EL (cell line): ENCODE measurements at places on chromosomes 5 and 9.
A peak's percentile ranks its signal among the peaks of the same experiment; 100 is the strongest.

- no peak for DNase-seq
Measured at GRCh38 chr9:79885093-79885857, 313.5 kb downstream of the TLE4 start.

DNA sequence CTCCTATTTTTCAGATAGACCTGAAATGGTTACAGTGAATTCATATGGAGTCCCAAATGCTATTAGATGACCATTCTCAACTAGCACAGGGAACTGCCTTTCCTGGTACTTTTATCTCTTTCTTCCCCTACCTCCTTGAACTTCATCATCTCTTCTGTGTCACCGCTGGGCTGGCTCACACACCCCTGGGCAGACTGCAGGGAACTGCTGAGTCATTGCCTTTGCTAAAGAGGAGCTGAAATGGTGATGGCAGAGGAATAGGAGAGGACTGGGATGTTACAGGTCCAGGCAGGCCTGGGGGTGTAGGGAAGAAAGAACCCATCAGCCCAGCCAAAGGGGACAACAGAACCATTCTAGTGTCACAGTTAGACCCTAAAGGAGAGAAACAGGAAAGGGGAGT is 322.3 kb downstream of the ASTN2 start:
- DNase-seq = peak; percentile 38

- DNase-seq = peak; percentile 75
Measured at GRCh38 chr5:52915176-52915875, 73.8 kb upstream of the ITGA2 start.

GRCh38 chr5:167008705-167009104 is 1282.7 kb upstream of the WWC1 start:
- DNase-seq = no peak

GRCh38 chr5:178278358-178279023 is 45.9 kb upstream of the PHYKPL start:
- no peak for DNase-seq

- DNase-seq = peak; percentile 26
Measured at GRCh38 chr9:124611106-124611505, 103.9 kb upstream of the NR5A1 start.

- DNase-seq = peak; percentile 53
Measured at GRCh38 chr9:110217656-110218099, 9.7 kb upstream of the C9orf152 start.

DNA sequence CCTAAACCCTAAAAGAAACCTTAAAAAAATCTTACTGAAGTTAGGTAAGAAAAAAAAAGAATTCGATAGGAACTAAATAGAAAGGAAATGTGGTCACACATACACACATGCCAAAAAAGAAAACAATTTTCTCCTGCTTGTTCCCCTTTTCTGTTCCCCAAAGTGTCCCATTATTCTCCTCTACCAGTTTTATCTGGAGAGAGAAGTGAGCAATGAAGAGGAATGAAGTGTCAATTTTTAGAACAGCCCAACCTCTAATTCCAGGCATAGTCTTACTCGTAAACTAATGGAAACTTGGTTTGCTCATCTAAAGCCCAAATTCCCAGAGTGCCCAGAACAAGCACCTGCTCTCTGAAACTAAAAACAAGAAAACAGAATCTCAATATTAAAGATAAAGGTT is 26.1 kb downstream of the AP3B1 start:
- DNase-seq = no peak

DNA sequence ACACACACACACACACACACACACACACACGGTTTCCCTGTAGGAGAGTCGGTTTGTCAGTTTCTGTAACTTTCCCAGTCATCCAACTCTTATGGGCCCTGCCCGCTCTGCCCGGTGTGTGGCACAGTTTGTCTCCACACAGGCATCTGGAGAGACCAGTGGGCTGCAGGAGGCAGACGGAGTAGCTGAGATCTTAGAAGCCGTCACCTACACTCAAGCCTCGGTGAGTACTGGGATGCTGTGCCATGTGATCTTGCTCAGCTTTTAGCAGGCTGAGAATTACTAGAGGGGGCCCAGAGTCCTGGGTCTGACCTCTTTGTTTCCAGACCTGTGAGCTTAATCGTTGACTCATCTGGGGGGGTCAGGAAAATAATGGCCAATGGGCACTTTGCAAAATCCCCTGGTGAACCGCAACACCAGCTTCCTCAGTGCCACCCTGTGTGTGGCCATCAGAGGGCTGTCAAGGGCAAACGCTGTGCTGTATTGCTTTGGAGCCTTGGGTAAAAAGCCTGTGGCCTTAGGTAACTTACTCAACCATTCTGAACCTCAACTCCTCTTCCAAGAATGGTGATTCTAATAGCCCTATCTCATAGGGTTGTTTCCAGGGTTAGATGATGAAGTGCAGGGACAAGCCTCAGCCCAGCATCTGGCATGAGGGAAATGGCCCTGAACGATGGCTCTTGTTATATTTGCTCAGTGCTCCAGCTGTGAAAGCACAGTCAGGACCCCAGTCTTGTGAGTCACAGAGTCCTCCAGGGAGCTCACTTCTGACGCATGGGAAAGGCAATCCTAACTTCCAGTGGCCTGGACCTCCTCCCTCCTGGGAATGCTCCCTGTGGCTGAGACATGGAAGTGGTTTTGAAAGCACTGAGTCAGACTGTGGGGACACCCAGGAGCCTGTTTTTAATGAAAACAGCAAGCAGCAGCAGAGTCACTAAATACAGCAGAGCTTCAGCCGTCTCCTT is 45.6 kb downstream of the COL15A1 start:
- peak; percentile 99 for DNase-seq

DNA sequence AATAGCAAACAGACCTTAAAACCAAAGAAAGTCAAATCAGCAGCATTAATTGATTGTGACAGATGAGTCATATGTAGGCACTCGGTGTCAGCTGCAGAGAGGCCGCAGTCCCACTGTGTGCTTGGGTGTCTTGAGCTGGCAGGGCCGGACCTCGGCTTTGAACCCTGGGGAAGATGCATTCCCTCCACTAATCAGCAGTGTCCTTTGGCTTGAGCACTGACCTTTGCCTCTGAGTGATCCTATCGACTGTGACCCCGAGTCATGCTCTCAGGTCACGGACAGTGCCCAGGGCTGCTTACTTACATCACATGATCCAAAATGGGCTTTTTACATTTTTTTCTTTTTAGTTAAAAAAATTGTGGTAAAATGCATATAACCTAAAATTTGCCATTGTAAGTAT is 188.7 kb downstream of the GADD45G start:
- no peak for DNase-seq

GRCh38 chr5:102678267-102679058 is 76.6 kb upstream of the PAM start:
- DNase-seq = peak; percentile 61

GRCh38 chr5:35058374-35058788 is 10.6 kb upstream of the AGXT2 start:
- DNase-seq = no peak

GRCh38 chr5:74461251-74461650 is 179.3 kb downstream of the ENC1 start:
- no peak for DNase-seq

- no peak for DNase-seq
Measured at GRCh38 chr5:160635046-160635445, 213.4 kb downstream of the PTTG1 start.

DNA sequence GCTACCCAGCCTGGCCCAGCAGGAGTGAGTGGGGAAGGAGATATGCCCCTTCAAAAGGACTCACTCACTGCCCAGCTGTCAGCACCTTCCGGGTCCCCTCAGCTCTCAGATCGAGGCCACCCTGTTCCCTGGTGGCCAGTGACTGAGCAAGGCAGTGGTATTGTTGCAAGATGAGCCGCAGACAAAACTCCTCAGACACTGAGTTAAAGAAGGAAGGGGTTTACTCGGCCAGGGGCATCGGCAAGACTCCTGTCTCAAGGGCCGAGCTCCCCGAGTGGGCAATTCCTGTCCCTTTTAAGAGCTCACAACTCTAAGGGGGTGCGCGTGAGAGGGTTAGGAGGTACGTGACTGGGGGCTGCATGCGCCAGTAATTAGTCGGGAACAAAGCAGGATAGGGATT is 9.7 kb upstream of the N4BP3 start:
- DNase-seq = no peak

DNA sequence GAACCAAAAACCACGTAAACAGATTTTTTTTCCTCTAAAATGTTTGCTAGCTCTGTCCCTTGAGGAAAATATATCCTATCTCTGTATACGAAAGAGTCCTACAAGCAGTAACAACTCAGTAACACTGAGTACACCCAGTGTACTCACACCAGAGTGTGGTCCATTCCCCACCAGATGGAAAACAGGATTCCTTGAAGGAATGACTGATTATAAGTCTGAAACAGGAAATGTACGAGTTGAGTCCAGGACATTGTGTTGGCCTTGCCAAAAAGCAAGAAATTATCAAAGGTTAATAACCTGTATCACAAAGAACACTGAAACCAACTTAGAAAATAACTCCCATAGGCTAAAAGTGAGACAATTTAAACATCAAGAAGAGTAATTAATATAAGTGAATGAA is 20.4 kb downstream of the GOLPH3 start:
- no peak for DNase-seq

GRCh38 chr5:17813214-17813613 is 179.0 kb downstream of the TAF11L14 start:
- no peak for DNase-seq

DNA sequence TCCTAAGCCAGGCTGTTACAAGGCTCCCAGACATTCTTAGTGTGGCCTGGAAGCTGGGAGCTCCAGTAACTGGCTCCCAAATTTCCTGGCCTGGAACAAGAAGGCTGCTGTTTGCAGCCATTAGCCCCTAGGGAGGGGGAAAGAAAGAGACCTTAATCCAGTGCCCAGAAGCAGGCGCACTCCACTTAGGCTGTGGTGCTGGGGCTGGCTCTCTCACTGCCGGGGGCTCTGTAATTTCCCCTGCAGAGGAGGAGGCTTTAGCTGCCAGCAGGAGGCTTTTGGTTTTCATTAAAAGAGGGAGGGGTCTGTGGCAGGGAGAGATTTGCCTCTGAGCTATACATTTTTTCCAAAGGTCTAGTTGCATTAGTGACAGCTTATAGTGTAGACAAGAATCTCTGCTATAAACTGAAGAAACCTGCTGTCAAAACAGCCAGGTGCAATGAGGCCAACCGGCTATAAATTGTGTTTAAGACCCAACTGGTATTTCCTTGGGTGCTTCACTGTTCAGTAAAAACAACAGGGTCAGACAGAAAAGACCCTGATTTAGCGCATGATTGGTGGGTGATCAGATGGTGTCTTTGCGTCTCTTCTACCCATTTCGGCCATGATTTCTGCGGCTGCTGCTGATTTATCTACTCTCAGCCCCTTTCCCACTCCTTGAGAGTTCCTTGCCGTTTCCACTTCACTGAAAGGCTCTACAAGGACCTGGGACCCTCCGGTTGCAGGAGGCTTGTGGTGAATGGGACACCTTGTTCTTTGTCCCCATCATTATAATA is 254.6 kb downstream of the AOPEP start:
- no peak for DNase-seq

DNA sequence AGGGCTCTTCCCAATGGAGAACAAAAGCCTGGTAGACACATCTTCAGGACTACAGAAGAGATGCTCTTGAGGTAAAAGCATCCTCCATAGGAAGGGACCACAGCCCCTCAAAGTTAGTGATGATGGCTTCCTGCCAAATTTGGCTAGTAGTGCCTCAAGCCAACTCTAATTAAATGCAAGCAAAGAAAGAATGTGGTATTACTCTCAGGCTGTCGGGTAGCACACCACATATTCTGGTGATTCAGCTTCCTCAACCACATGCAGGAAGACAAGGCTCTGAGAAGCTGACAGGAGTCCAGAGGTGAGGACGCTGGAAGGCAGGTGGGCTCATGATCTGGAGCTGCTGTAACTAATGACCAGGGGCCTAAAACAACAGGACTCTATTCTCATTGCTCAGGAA is 37.2 kb upstream of the S1PR3 start:
- peak; percentile 42 for DNase-seq

DNA sequence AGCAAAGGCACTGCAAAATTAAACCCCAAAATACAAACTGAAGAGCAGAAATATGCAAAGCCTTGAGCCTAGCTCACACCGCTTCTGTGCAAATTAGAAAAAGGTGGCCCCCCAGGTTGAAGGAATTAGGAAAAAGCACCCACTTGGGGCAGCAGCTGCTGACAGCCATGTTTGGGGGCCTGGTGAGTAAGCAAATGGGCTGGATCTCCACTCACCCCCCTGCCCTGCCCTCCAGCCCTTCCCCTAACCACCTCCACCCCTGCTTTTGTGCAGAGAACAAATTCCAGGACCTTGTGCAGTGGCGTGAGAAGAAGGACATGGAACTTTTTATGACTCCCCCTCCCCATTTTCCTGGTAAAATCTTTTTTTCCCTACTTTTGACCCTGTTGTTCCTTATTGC is 92.0 kb upstream of the DNAH5 start:
- DNase-seq = peak; percentile 82

DNA sequence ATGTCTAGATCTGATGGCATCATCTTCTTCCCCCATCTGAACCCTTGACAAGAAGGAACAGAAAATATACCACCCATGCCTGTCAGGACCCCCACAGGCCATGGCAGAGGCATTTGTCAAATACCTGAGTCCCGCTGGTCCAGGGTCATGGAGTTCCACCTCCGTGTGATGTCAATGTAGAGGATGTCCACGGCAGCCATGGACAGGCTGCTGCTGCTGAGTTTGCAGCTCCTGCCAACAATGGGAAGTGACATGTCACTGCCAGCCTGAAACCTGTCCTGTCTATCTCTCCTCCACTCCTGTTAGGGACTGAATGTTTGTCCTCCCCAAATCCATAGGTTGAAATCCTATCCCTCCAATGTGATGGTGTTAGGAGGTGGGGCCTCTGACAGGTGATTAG is 208.8 kb downstream of the DAB2IP start:
- no peak for DNase-seq

- no peak for DNase-seq
Measured at GRCh38 chr9:112168197-112168596, 6.9 kb downstream of the SUSD1 start.

DNA sequence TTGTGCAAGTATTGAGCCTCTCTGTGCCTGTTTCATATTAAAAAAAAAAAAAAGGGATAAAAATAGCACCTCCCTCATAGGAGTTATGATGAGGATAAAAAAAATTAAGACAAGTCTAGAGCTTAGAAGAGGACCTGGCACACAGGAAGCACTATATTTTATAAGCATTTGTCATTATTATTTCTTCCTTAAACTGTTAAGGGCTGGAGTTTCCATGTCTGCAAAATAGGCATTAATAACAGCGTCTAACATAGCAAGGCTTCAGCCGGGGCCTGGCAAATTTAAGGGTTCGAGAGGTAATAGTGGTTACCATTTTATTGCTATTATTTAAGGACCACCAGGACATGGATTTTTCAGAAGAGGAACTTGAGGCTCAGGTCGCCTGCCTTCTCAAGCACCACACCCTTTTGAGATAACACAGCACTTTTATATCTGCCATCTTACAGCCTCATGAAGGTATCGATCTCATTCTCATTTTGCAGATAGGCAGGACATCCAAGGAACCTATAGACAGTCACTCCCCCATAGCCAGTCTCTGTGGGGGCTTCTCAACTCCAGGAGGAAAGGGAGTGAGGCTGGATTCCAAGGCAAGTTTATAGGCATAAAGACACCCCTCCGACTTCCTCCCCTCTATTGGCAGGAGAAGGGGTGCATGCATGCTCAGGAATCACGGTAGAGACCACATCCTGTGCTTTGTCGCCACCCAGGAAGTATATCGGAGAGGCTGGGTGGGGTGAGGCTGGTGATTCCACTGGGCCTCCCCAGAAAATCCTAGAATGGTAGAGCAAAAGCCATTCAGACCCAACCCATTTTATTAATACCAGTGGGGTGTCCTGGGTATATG is 2.4 kb downstream of the ANXA6 start:
- peak; percentile 70 for DNase-seq

GRCh38 chr9:16221366-16221765 is 649.1 kb downstream of the BNC2 start:
- no peak for DNase-seq
